Astrocyte of the hippocampus (primary cell): ENCODE measurements at places on chromosomes 3 and 15.

- no peak for DNase-seq
Measured at GRCh38 chr3:125146626-125147490, 65.7 kb downstream of the SLC12A8 start.

DNA sequence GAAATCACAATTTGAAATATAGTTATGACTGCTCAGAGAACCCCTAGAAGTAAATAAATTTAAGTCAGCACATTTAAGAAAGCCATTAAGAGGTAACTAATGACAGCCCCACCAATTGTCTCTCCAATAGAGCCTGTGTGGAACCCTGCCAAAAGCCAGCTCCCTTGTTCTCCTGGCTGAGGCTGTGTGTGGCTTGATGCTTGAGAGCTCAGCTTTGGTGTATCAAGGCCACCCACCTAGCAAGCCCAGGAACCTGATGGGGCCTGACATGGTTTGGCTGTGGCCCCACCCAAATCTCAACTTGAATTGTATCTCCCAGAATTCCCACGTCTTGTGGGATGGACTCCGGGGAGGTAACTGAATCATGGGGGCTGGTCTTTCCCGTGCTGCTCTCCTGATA is 106.9 kb downstream of the LRRN1 start:
- DNase-seq = no peak

GRCh38 chr3:171129827-171130226 is 103.3 kb upstream of the SLC2A2 start:
- peak; percentile 10 for DNase-seq

- DNase-seq = no peak
Measured at GRCh38 chr15:61319892-61320291, 90.8 kb upstream of the RORA start.

DNA sequence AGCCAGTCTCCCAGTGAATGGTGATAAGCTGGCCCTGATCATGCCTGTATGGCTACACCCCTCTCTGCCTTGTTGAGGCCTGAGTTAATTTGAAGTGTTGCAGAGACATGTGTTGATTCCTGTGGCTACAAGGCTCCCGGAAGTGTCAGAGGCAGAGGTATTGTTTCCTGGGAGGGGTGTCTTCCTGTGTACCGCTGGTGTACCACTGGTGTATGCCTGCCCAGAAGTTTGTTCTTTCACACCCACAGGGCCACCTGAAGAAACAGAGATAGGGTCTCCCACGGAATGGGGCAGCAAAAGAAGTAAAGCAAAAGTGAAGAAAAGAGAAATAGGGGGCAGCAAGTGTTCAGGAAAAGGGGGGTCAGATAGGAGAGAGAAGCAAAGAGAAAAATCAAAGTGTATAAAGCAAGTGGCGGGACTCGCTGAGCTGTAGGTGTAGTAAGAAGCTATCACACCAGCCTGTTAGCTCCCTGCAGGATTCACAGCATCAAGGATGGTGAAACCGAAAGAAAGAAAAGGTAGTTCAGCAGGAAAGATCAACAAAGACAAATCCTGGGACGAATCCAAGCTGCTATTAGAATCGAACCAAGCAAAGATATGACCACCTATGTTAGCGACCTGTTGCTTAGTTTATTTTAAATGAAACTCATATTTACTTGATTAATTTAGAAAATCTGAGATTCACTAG is 36.6 kb upstream of the CD47 start:
- no peak for DNase-seq

DNA sequence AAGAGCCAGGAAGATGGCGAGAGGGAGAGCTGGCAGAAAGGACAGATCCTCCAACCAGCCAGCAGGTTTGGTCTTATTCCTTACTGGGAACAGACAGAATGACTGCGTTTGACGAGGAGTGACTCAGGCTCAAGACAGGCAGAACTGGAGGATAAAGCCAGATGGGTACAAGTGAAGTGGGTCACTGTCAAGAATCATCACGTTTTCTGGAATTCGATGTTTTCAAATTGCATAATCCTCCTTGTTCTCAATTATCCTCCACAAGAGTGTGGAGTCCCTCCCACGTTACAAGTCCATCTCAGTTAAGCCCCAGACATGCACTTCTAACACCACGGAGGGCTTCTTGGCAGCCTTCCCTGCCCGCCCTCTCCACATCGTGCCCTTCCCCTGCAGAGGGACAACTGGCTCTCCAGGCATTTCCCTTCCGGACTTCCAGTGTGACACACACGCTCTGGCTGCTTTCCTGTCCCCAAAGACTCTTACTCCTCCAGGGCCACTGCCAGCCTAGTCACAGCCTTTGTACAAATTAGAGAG is 183.1 kb downstream of the CHST2 start:
- DNase-seq = peak; percentile 72

GRCh38 chr3:142273501-142273900 is 48.1 kb upstream of the GK5 start:
- DNase-seq = no peak

DNA sequence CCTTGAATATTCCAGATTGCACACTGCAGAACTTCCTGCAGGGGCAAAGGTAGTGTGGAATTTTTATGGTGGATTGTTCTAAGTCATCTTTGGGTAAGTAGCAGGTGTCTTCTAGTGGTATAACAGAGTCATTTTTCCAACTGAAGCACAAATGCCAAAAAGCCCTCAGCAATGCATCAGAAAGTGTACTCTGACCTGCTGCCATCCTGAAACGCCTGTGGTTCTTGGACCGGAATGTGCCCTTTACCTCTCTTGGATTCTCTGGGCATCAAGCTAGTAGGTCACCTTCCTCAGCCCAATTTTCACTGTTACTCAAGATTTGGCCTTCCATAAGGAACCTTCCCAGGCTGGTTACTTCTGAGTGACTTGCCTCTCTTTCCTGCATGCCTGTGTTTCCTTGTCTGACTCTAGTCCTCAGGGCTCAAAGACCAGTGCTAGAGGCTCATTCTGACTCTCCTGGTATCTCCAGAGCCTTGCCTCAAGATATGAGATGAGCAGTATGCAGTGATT is 4.8 kb downstream of the CLSTN2 start:
- DNase-seq = no peak

GRCh38 chr15:99619712-99620111 is 53.9 kb downstream of the MEF2A start:
- no peak for DNase-seq

- DNase-seq = peak; percentile 71
Measured at GRCh38 chr3:59480486-59480995, 430.7 kb upstream of the CFAP20DC start.
